ENCODE measurements at places on chromosomes 6 and 20.
A peak's percentile ranks its signal among the peaks of the same experiment; 100 is the strongest.

GRCh38 chr6:146911635-146912215 is 292.5 kb upstream of the STXBP5 start:
- DNase-seq, result no peak

- no peak for DNase-seq
Observed at GRCh38 chr6:33718713-33719112, 7.2 kb upstream of the UQCC2 start.

DNA sequence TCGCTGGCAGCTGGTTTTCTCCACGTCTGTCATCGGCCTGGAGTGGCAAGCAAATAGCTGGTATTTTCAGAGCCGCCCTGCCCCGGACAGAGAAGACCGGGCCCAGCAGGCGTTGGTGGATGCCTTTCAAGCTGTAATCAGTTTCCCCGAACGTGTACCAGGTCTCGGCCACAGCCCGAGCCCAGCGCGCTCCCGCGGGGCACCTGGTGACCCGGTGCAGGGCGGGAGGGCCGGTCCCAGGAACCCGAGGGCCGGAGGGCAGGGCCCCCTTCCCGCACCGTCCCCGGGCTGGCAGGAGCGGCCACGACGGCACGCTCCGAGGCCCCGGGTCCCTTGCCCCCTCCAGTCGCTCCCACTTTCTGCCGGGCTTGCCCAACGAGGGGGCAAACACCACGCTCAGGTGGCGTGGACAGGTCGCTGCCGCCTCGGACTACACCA is 348 bp upstream of the PYGB start:
- DNase-seq, result no peak

DNA sequence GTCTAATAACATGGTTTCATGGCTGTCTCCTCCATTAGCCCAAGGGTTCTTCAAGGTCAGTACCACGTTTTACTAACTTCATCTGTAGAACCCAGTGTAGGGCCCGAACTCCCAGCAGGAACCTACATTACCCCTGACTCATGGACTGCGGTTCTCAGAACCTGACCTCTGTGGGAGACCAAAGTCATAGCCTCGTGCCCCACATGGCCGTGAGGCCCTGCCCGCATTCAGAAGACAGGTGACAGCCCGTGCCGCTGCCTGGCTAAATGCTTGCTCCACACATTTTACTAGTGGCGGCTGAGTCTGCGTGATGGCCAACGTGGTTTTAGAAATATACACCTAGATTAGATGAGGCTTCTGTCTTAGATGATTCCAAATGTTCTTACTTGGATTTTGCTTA is 94.9 kb downstream of the CDH4 start:
- DNase-seq, result no peak

DNA sequence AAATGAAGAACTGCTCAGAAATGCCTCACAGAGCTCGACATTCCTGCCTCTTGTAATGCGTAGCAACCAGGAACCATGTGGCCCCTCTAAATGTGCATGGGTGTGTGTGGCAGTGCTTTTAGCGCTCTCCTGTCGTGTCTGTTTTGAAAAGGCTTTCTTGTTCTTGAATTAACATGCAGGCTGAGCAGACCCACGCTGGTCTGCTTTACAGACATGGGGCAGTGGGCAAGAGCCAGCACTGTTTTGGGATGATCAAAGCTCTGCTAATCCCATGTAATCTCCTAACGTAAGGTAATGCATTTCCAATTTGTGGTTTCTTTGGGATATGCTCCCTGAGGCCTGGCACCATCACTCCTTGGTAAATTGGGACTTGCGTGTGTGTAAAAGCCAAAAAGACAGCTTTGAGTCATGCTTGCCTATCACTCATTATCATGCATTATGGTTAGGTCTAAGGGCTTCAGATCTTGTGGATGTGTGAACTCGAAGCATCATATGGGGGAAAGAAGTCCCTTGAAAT is 11.8 kb downstream of the RIPOR2 start:
- DNase-seq, result no peak

DNA sequence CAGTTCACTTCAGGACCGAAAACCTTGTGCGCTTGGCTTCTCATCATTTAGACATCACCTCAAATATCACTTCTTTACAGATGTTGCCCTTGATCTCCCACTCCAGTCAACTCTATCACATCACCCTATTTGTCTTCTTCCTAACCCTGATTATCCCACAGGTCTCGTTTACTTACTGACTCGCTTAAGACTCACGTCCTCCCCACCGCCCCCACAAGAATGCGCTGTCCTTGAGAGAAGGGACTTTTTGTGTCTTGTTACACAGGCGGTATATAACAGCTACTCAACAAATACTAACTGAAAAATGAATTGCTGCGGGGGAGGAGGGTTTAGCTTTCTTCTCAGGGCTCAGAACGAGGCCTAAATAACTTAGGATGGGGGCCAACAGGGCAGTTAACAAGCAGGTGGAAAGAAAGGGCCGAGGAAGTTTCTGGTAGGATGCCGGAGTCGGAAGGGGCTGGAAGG is 527 bp downstream of the TOMM34 start:
- DNase-seq, result peak; percentile 79
